Naive B cell (primary cell): ENCODE measurements at places on chromosomes 6 and 20. TPM values are rescaled to one million over a fixed set of nuclear protein-coding genes. Genes with fewer than 3 reads are reported as not detected.
A peak's percentile ranks its signal among the peaks of the same experiment; 100 is the strongest.

GRCh38 chr6:27892649-27893058 lies 19.5 kb downstream of the OR2B2 start:
- H3K4me1 ChIP-seq: peaks cover 20% of the 10 kb centered on the region
- no peak for DNase-seq
- no peak overlapping the region for H3K4me3 ChIP-seq
- no peak overlapping the region for H3K27ac ChIP-seq
- no peaks in the 10 kb centered on the region for H3K27me3 ChIP-seq

The WFDC2 gene
- not detected for polyA plus RNA-seq

DNA sequence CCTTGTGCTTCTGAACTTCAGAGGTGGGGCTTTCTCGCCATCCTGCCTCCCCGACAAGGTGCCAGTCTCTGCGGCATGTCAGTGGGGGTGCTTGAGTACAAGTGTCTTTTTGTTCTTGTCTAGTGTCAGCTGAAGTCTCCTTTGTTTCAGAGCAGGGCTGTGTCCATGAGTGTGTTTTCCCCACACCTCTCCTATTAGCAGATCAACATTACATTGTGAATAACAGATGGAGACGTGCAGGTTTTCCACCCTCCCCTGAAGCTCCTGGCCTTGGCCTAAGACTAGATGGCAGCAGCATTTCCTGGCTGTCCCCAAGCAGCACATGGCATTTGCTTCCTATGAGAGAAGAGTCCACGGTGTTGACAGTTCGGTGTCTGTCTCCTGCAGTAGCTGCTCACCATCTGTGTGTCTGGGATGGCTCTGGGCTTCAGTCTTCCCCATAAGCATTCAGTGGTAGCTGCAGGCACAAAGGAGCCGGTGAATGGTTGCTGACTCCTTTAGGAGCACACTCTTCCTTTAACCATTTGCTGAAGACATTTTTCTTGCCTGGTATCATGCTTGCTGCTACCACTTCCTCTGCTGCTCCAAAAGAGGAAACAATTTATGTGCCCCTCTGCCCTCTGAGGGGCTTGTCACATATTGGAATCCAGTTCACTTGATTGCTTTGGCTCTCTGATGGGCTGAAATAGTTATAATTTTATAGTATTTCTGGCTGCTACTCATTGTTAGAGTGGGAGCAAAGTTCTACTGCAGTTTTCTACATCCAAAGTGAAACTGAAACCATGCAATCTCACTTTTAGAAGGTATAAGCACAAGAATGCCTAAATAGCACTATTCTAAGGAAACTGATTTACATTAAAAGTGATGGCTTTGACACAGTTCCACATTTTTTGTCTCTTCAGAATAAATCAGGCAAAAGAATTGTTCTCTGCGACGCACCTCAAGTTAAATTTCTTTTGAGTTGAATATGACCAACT lies 913.0 kb downstream of the C6orf118 start:
- H3K27me3 ChIP-seq: no peaks in the 10 kb centered on the region
- H3K4me1 ChIP-seq: no peaks in the 10 kb centered on the region
- no peak for DNase-seq
- no peak overlapping the region for H3K4me3 ChIP-seq
- no peaks in the 10 kb centered on the region for H3K36me3 ChIP-seq

DNA sequence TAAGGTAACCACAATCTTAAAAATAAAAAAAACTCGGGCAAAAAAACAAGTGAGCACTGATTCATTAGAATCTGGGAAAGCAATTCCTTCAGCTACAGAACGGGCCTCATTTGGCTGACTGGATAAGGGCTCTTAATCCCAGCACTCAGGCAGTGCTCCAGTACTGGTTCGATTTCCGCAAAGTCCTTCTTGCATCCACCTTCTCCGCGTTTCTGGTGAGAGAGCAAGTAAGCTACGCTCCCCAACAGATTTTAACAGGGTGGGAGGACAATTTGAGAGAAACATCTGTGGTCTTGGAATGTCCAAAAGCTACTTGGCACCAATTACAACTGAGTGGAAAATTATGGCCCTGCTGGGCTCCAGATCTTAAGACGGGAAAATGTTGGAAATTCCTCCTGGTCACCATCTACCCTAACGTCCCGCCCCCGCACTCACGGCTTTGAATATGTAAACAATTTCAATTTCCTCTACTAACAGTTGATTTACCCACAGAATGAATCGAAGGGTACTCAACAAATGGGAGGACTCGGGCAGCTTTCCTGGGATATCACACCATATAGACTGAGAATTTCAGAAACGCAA lies 18.1 kb upstream of the ZSCAN9 start:
- H3K27ac ChIP-seq: peak overlapping the region; percentile 53
- DNase-seq: no peak
- H3K36me3 ChIP-seq: peaks cover 17% of the 10 kb centered on the region
- peaks cover 22% of the 10 kb centered on the region for H3K4me1 ChIP-seq
- peaks cover 69% of the 10 kb centered on the region for H3K27me3 ChIP-seq

DNA sequence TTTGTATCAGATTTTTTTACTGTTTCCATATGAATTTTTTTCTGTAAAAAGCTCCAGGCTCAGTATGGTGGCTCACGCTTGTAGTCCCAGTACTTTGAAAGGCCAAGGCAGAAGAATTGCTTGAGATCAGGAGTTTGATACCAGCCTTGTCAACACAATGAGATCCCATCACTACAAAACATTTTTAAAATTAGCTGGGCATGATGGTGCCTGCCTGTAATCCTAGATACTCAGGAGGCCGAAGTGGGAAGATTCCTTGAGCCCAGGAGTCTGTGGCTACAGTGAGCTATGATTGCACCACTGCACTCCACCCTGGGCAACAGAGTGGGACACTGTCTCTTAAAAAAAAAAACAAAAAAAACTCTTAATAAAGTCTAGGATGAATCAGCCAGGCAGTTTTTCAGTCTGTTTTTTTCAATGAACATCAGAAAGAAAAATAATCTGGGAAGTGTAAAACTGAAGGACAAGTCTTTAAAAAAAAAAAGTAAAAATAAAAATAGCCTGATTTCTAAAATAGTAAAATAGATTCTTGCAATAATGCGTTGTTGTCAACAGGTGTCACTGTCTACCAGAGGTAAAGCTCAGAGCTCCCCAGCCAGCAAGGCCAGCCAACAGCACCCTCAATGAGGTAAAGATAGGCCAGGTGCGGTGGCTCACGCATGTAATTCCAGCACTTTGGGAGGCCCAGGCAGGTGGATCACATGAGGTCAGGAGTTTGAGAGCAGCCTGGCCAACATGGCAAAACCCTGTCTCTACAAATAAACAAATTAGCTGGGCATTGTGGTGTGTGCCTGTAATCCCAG lies 9.3 kb upstream of the ATG5 start:
- DNase-seq: peak; percentile 57
- H3K4me3 ChIP-seq: no peak overlapping the region
- H3K27ac ChIP-seq: no peak overlapping the region
- H3K4me1 ChIP-seq: peaks cover 8% of the 10 kb centered on the region
- peaks cover 26% of the 10 kb centered on the region for H3K27me3 ChIP-seq
- no peaks in the 10 kb centered on the region for H3K36me3 ChIP-seq

The ECT2L gene
- not detected for polyA plus RNA-seq

DNA sequence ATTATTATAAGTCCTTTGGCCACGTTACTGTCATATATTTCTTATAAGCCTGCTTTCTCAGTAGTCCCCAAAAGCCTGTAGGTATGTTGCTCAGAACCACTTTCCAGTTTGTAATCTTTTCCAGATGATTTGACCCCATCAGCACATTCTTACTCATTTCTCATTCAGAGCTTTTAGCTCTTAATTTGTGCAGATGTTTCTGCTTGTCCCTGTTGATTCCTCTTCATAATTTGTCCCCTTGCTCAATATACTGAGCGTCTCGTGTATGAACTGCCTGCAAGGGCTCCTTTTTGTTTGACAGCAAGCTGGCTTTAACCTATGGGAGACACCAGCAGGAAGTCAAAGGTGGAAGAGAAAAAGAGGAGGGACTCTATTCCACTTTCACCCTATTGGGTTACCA lies 733.8 kb upstream of the GJE1 start:
- DNase-seq: no peak
- H3K36me3 ChIP-seq: no peaks in the 10 kb centered on the region
- H3K27me3 ChIP-seq: no peaks in the 10 kb centered on the region
- H3K4me1 ChIP-seq: peaks cover 6% of the 10 kb centered on the region

DNA sequence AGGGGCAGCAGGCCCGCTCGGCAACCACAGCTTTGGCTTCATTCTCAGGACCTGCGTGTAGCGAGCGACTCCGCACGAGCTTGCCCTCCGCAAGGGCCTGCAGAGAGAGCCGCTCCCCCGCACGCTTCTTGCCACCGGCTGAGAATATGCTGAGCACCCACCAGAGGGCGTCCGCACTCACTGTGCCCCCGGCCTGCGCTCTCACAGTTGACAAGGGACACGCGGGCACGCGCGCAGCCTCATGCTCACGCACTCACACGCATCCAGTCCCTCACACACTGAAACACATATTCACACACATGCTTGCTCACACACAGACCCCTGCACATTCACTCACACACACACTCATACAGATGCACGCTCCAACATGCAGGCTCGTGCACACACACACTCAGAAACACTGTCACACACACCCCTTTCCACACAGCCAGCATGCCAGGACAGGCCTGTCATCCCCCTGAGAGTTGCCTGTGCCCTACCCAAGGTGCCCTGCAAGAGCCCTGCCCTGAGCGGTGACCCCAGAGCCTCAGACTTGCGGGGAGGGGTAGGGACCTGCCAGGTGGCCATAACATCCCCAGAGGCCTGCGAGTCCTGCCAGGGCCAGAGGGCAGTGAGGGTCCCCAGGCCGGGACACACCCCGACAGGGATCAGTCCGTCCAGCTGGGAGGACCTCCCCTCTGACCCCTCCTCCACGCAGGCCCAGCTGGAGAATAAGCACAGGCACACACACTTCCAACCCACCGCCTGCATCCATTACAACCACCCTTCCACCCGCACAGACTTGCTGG lies 174.1 kb downstream of the BMP7 start:
- H3K4me1 ChIP-seq: peaks cover 6% of the 10 kb centered on the region
- H3K27me3 ChIP-seq: peaks cover 22% of the 10 kb centered on the region
- DNase-seq: peak; percentile 18

- H3K4me3 ChIP-seq: peak overlapping the region; percentile 26
- no peaks in the 10 kb centered on the region for H3K27me3 ChIP-seq
- H3K27ac ChIP-seq: peak overlapping the region; percentile 84
- H3K4me1 ChIP-seq: peaks cover 40% of the 10 kb centered on the region
- H3K36me3 ChIP-seq: no peaks in the 10 kb centered on the region
Observed at GRCh38 chr20:59017493-59018231, 1.6 kb upstream of the TUBB1 start.

DNA sequence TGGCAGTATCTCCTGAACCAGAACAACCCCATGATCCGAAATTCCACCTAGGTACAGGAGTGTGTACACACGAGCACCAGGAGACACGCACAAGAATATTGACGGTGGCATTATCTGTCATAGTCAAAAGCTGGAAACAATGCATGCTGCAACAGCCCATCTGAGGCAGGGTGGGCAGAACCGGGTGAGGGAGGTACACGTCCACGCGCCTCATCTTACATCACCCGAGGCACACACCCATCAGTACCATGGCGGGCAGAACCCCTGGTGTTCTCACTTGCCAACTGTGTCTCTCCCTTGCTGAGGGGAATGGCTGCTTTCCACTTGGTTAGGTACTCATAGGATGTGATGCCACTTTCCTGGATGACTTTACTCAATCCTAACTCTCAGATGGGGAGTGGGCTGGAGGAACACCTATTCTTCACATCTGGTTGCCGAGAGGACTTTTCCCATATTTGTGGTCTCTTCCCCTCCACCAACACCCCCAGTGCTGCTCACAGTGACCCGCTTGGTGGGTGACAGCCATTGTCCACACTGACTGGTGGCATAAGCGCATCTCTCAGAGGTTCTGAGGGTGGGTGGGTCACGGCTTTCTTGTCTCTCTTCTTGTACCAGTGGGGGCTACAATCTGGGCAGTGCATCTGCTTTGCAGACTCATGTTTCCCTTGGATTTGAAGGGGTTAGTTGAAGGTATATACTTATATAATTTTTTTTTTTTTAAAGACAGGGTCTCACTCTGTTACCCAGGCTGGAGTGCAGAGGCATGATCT lies 13.5 kb downstream of the PPP1R3G start:
- H3K4me1 ChIP-seq: peaks cover 25% of the 10 kb centered on the region
- no peak overlapping the region for H3K4me3 ChIP-seq
- no peaks in the 10 kb centered on the region for H3K27me3 ChIP-seq
- no peak overlapping the region for H3K27ac ChIP-seq
- H3K36me3 ChIP-seq: no peaks in the 10 kb centered on the region

The KIF6 gene
- polyA plus RNA-seq: 0.16 TPM

The DST gene
- polyA plus RNA-seq: not detected

The RBCK1 gene
- 92.5 TPM for polyA plus RNA-seq

- no peak overlapping the region for H3K27ac ChIP-seq
- no peak overlapping the region for H3K4me3 ChIP-seq
- no peaks in the 10 kb centered on the region for H3K36me3 ChIP-seq
- H3K27me3 ChIP-seq: no peaks in the 10 kb centered on the region
- H3K4me1 ChIP-seq: no peaks in the 10 kb centered on the region
Observed at GRCh38 chr6:68876792-68877493, 241.9 kb downstream of the ADGRB3 start.

The LINC00237 gene
- not detected for polyA plus RNA-seq

- no peaks in the 10 kb centered on the region for H3K36me3 ChIP-seq
- H3K27me3 ChIP-seq: peaks cover 22% of the 10 kb centered on the region
- no peak for DNase-seq
- no peak overlapping the region for H3K4me3 ChIP-seq
- H3K27ac ChIP-seq: no peak overlapping the region
Observed at GRCh38 chr6:3885262-3886036, 36.3 kb downstream of the FAM50B start.

- peaks cover 34% of the 10 kb centered on the region for H3K27me3 ChIP-seq
- no peaks in the 10 kb centered on the region for H3K36me3 ChIP-seq
- H3K4me3 ChIP-seq: no peak overlapping the region
- peaks cover 4% of the 10 kb centered on the region for H3K4me1 ChIP-seq
- no peak overlapping the region for H3K27ac ChIP-seq
Observed at GRCh38 chr6:52649536-52650160, 21.3 kb upstream of the TMEM14A start.

DNA sequence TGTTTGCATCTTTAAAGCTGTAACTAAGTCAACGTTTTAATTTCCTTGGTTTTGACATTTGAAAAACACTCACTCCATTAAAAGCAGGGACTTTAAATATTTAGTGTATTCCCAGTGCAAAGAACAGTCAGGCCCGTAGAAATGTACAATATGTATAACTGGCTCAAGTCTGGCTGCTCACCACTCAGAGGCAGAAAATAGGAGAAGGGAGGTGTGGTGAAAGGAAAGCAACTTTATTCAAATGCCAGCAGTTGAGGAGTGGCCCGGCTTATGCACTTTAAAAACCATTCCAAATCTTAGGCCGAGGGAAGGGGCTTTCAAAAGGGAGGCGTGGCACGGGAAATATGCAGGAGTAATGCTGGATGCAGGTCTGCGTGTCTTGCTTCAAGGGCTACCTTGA lies 120.6 kb downstream of the TMEM200A start:
- no peak for DNase-seq
- H3K27me3 ChIP-seq: no peaks in the 10 kb centered on the region
- H3K4me3 ChIP-seq: no peak overlapping the region
- no peak overlapping the region for H3K27ac ChIP-seq
- H3K4me1 ChIP-seq: peaks cover 4% of the 10 kb centered on the region
- H3K36me3 ChIP-seq: no peaks in the 10 kb centered on the region

- peak overlapping the region; percentile 16 for H3K27ac ChIP-seq
- peak; percentile 48 for DNase-seq
- H3K36me3 ChIP-seq: no peaks in the 10 kb centered on the region
- peaks cover 4% of the 10 kb centered on the region for H3K27me3 ChIP-seq
- peaks cover 20% of the 10 kb centered on the region for H3K4me1 ChIP-seq
Observed at GRCh38 chr6:135183002-135183531, 2.0 kb downstream of the MYB start.

The HNF4A gene
- not detected for polyA plus RNA-seq

- DNase-seq: no peak
- H3K4me1 ChIP-seq: peaks cover 62% of the 10 kb centered on the region
- H3K4me3 ChIP-seq: no peak overlapping the region
- peaks cover 34% of the 10 kb centered on the region for H3K36me3 ChIP-seq
- H3K27ac ChIP-seq: peak overlapping the region; percentile 65
Observed at GRCh38 chr6:15616261-15616660, 46.6 kb downstream of the DTNBP1 start.

The PDYN gene
- not detected for polyA plus RNA-seq
